Naive thymus-derived CD4-positive, alpha-beta T cell (primary cell): ENCODE measurements at places on chromosomes 2 and 18.

DNA sequence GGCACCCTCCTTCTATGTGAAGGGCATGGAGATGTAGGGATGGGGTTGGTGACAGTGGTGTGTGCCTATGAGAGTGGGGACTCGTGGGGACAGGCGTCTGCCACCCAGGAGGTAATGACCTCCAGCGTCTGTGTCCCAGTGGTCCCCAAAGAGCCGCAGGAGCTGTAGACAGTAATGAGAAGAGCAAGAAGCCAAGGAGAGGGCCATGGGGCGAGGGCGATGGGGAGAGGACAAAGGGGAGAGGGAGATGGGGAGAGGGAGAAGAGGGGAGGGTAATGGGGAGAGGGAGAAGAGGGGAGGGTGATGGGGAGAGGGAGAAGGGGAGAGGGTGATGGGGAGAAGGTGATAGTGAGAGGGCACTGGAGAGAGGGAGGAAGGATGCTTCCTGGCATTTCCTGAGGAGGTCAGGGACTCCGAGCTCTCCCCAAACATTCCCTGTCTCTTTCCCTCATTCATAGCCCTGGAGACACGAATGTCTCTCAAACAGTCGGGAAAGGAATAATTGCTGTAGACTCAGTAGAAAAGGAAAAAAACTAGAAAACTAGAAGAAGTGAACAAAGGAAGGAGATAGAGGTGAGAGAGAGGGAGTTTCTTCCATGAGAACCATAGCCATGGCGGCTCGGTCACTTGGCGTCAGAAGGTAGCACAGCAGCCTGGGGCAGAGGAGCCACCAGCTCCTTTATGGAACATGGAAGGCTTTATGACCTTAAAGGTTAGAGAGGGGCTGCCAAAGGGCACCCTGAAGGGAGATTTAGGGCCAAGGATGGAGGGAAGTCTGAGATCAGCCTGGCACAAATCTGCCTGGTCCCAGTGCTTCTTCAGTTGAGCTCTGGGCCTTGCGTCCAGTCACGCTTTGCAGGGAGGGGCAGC is 39.5 kb downstream of the PSD4 start:
- DNase-seq = no peak

DNA sequence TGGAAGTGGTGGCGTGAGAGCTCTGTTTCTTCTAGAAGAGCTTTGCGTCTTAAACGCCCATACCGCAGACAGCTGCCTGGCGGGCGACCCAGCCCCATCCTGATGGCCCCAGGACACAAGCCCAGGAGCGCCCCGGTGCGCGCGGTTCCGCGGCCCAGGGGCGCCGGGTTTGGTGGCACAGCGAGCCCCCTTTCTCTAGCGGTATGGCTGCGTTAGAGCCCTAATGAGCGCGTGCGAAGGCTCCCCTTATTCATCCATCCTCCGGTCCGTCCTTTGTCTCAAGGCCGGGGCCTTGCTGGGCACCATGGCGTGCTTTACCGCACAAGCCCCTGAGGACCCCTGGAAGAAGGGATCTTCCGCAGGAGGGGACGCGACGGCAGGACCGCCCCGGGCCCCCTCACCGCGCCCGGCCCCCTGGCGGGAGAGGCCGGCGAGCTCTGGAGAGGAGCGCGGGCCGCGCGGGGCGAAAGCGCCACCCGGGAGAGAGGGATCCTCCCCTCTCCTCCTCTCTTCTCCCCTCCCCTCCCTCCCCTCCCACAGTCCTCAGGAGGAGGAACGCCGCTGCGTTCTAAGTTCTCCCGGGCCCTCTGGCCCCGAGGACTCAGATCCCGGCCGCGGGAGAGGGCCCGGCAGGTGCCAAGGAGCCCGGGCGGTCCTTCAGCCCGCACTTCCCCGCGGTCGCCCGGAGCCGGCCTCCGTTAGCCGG is 626 bp upstream of the SLC1A4 start:
- DNase-seq = peak; percentile 50

- no peak for DNase-seq
These were observed 172.4 kb upstream of the HS6ST1 start for GRCh38 chr2:128490881-128491691.

DNA sequence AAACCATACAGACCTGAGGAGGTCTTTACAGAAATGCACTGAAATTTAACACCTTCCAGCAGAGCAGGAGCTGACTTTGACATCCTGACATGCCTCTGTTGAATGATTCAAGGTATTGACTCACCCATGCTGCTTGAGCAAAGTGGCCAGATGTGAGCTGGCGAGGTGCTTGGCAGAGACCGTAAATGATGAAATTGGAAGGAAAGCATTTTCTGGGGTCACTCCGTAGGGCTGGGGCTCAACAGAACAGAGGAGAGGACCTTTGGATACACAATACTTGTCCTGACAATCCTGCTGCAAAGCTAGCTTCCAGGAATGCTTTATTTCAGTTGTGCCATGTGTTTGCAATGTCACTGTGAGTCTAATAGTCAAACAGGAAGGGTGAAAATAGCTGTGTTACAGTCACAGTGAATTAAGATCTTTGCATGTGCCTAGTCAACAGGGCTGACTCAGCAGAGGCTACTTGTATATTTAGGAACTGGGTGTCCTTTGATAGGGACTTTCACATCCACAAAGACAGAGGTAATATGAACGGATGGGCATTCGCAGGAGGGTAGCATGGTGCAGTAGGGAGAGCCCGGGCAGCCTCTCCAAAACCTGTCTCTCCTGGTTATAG is 31.6 kb upstream of the NCK2 start:
- DNase-seq = no peak

DNA sequence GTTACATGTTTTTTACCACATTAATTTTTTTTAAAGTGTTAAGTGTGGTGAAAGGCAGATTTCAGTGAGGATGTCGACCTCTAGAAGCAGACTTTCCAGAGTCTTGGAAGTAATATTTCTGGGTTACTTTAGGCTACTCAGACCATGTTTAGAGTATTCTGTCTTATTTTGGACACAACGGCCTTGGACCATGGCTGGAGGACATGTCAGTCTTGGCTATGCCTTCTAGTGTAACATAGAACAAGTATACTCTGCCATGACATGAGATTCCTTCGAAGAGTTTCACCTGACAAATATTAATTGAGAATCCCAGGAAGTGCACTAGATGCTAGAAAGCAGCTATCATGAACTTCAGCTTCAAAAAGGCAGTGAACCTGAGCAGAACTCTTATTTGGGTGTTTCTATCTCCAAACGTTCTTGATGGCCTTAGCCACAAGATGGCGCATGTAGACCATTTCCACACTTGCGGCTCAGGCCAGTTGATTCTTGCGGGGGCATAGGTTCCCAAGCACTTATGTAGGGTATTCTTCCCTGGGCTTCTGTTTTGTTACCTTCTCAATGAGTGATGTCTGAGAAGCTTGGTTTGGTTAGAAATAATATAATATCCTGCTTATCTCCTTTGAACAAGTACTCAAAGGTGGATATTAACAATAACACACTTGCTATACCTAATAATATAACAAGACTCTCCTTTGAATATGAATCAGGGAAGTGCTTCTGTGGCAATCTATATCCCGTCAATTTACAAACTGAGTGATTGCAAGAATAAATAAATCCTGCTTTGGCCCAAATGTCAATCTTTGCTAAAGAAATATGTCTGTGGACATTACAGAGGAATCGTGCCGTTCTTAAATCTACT is 62.0 kb downstream of the CACNB4 start:
- DNase-seq = peak; percentile 5

DNA sequence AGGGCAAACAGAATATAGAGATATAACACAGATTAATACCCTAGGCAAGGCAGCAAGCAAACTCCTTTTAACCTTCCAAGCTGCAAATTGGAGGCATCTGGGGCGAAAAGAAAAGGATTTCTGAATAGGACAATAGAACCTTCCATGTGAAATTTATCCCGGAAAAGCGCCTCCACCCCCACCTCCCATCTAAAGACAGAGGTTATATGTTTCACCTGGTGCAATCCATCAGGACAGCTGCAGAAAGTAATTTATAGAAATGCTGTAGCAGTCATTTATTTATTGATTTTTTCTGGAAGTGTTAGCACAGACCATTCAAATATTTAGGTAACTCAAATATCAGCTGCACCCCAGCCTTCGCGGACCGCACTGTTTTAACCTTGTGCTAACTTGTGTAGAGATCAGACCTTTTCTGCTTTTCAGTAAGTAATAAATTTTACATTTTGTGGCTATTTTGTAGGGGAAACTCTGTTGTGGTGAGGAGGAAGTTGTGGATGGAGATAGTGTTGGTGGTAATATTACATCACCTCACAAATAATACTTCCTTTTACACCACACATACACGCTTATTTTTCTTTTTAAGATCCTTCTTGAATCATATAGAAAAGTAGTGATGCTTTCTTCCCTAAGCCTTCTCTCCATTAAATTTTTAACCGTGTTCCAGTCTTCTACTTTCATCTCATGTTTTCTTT is 919.3 kb upstream of the CDH2 start:
- DNase-seq = no peak

DNA sequence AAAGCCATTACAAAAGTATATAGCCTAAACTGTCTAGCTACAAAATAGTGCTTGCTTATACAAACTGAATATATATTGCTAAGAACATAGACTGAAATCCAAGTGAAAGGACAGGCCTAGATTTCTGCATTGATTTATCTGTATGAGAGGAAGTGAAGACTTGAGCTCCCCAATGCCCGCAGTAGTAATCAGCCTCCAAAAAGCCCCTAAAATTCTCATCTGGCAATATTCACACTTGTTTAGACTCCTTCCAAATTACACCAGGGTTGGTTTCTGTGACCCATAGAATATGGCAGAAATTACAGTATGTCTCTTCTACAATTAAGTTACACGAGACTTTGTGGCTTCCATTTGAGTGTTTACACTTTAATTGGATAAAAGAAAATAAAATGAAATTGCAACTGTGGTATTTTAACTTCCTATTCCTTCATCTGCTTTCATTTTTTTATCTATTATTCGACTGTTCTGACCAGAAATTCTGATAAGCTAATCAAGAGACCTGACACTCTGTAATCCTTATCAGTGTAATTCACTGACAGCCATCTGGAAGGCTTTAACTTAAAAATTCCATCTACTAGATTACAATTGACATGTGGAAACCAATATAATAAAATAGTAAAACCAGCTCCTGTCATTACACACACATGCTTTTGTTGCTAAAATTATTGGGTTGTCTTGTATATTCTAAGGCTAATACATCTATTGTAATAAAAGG is 21.1 kb downstream of the ABCB11 start:
- no peak for DNase-seq

- DNase-seq = no peak
These were observed 1262.9 kb downstream of the SUCLG1 start for GRCh38 chr2:83196225-83196624.

DNA sequence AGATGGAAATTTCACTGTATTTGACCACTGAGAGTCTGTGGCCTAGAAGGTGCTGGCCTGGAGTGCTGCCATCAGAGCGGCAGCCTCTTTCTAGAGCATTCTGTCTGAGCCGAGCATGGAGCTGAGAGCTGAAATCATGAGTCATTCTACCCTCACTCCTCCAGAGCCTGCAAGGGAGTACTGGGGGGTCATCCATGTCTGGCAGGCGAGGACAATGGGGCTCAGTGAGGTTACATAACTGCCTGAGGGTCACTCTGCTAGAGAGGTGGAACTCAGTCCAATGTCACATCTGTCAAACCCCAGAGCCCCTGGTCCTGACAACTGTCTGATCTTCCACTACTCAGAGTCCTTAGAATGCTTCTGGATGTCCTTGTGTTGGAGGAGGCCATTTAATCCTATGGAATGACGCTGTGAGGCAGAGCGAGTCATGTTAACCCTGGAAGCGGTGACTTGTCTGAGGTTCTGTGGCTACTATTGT is 65.3 kb downstream of the HAUS1 start:
- DNase-seq = no peak

GRCh38 chr2:20145497-20146193 is 79.3 kb downstream of the SDC1 start:
- DNase-seq = no peak

DNA sequence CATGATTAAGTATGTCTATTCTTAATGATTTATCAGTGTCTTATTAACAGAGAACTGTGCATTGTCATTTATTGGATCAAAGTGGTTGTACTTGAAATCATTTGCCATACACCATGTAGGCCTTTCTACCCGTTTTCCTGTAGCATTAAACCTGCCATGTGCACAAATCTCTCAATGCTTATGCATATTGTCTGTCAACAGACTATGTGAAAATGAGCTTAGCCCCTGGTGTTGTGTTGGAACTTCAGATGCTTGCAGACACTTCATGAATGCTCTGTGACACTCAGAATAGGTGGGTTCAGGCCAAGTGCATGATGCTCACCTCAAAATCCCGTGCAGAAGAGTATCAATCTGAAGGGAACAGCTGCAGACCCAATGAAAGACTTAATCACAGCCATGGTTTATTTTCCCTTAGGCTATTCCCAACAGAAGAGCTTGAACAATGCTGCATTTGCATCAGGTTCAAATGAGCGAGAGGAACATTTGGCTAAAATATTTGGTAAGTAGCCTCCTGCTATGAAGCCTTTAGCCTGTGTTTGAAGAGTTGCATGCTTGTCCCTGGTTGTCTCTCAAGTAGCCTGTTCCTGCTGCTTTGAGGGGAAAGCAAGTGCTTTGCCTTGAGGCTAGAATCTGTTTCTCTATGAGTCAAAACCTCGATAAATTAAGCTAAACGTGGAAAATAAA is 6.1 kb downstream of the C2orf92 start:
- no peak for DNase-seq

GRCh38 chr2:208195531-208195930 is 5.7 kb upstream of the C2orf80 start:
- DNase-seq = no peak

DNA sequence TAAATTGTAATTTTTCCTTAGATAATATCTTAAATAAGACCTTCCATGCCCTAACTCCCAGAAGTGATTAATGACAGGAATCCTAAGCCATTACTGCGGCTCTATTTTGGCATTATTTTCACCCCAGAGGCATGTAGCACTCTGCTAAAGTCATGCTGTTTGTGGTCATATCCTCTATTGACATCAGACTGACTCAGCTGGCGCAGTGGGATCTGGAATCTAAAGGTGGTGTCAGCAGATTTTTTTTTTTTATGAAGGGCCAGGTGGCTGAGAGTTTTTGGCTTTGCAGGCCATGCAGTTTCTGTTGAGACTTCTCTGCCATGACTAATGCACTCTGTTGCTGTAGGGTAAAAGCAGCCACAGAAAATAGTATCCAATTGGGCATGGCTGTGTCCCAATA is 64.1 kb upstream of the ACVR1C start:
- no peak for DNase-seq

GRCh38 chr2:191501561-191502168 is 176.3 kb upstream of the NABP1 start:
- no peak for DNase-seq

- no peak for DNase-seq
These were observed 10.8 kb downstream of the AGFG1 start for GRCh38 chr2:227482638-227483340.

DNA sequence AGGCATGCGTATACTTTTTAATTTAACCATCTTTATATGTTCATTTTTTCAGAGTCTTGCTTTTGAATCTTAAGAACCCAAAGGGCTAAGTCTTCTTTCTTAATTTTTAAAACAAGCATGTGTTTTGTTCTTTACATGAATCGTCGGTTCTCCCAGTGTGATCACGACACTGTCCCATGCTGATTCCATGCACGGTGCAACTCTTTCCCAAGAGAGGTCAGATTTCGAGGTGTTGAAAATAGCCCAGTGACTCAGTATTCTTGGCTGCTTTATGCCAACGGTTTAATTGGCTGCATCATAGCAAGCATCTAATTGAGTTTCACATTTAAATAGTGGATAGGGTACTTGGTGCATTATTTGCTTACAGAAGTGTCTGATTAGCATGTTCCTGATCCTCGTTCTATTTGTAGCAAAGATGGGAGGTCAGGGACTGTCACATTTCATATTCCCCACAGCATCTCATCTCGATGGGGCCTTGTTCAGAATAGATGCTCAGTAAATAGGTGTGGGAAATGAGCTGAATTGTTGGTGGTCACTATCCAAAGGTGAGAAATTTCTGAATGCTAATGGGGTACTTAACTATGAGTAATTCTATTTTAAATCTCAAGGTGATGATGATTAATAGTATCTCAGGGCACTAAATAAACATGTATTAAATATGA is 2.8 kb downstream of the NPAS2 start:
- DNase-seq = no peak
